ENCODE measurements at places on chromosomes 1 and 21.

DNA sequence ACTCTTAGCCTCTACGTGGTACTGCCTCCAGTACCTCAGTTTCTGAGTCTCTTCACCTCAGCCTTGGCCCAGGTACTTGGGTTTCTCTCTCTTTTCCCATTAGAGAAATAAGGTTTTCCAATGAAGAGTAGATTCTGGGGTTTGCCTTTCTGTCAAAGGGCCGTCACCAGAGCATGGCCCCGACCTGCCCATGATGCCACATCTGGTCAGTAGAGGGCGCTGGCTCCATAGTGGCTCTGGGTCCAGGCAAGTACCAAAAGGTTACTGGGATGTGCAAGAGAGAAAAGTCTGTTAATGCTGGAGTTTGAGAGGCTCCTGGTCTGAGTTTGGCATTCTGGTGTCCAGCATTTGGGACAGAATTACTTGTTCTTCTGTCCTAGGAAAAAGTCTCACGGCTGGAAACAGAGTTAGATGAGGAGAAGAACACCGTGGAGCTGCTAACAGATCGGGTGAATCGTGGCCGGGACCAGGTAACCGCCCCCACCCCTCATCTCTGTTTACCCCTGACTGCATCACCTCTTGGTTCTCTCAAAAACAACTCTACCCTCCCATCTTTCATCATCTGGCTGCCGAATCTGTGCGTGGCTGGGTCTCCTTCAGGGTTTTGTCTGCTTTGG, 5.3 kb upstream of the TUFT1 start:
- DNase-seq = no peak

- no peak for DNase-seq
Measured at GRCh38 chr1:214331827-214332423, 51.0 kb downstream of the SMYD2 start.

DNA sequence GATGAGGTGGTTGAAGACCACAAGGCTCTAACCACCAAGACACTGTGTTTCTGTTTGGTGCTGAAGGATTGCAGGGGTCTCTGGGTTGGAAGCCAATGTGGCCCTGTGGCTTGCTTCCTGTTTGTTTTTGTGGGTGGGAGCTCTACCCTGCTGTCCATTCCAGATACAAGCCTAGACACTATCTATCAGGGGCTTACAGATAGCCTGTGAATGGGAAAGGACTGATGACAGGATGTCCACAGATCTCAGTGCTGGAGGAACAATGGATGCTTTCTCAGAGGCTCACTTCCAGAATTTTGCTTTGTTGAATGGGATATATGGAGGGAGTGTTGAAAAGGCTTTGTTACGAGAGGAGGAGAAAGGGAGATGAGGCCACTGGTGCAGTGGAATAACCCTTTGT, 69.7 kb downstream of the NOS1AP start:
- no peak for DNase-seq

- DNase-seq = no peak
Measured at GRCh38 chr21:45256021-45256911, 31.4 kb downstream of the POFUT2 start.

DNA sequence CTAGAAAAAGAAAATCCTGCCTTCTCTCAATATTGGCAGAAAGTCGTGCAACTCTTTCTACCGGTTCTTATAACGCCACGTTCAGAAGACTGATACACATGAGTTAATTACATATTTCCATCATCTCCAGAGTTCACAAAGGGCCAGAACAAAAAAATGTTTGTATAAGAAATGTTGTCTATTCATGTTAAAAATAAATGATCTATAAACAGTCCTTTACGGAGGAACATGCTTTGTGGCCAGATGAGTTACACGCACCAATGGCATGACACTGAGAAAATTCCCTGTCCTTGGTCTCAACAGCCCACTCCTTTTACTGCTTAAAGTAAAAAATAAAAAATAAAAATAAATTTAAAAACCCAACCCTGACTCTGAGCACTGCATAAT, 29.5 kb downstream of the C2CD2 start:
- no peak for DNase-seq

GRCh38 chr1:75908717-75909152, 23.5 kb downstream of the ASB17 start:
- peak; percentile 21 for DNase-seq

- DNase-seq = no peak
Measured at GRCh38 chr1:115373305-115373704, 35.3 kb upstream of the NGF start.

- DNase-seq = no peak
Measured at GRCh38 chr1:153793261-153793972, 18.2 kb downstream of the SLC27A3 start.

GRCh38 chr21:41765420-41765821, 1.4 kb downstream of the RIPK4 start:
- no peak for DNase-seq

DNA sequence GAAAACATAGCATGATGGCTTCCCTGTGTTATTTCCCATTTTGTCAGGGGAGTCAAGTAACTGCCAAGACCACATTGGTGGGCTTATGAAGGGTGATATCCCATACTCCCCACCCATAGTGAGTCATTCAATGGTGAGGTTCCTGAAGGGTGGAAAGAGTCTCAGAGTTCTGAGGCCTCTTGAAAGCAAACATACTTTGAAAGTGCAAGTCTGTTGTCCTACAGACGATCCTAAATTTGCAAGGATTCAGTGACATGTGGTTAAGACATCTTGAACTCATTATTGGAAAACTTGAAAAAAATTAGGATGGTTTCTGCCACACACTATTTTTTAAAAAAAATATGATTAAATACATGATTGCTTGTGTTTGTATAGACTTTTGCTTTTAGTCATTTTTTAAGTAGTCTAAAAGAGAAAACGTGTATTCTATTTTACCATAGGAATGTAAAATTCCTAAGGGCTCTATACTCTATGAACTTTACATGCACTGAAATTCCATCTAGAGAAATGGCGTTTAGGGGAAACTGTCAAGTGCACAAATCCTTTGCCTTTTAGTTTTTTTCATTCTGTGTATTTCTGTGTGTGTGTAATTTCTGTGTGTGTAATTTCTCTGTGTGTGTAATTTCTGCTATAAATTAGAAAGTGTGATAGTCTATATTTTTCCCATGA, 225.5 kb upstream of the ADAMTS5 start:
- no peak for DNase-seq

GRCh38 chr1:64535938-64536835, 66.3 kb downstream of the CACHD1 start:
- DNase-seq = no peak

DNA sequence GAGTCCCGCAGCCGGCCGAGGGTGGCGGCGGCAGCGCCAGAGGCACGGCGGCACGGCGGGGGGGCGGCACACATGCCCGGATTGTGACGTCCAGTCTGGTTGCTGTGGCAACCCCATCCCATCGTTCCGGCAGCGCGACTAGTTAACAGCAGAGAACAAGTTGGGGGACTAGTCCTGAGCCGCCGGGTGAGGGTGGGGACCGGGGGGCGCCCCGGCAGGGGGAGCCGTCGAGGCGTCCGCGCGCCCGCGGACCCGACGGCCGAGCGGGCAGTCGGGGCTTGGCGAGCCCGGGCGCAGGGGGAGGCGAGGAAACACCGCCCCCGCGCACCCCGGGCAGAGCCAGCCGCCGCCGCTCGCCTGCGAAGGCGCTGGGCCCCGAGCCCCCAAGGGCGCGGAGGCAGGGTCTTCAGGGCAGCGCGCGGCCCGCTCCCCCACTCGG, at the start of gene CHD5:
TSS of gene CHD5 (minus strand) at position 54 of the 439 bp plus-strand sequence. CDS start 298 bp downstream, outside the sequence.
- DNase-seq = no peak

GRCh38 chr1:236759252-236759859, 35.7 kb upstream of the MTR start:
- no peak for DNase-seq

- no peak for DNase-seq
Measured at GRCh38 chr1:15454256-15454655, 2.3 kb upstream of the CELA2A start.

DNA sequence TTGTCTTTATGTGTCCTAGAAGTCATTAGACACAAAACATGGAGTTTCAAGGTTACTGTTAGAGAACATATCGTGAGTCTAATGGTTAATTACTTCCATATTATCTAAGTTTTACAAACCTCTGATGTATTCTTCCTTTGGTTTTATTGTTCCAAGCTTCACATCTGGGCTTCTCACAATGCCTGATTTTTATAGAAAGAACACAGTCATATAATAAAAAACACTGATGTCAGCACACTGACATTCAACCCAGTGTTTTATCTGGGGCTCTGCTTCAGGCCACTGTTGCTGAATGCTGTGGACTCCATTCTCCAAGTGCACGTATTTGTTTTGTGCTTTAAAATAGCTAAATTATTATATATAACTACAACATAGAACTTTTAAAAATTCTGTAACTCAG, 232.9 kb downstream of the SMYD3 start:
- DNase-seq = no peak

GRCh38 chr1:187871177-187871845, 1042.6 kb downstream of the PLA2G4A start:
- peak; percentile 93 for DNase-seq

- DNase-seq = no peak
Measured at GRCh38 chr1:75430526-75430925, 180.4 kb downstream of the SLC44A5 start.

DNA sequence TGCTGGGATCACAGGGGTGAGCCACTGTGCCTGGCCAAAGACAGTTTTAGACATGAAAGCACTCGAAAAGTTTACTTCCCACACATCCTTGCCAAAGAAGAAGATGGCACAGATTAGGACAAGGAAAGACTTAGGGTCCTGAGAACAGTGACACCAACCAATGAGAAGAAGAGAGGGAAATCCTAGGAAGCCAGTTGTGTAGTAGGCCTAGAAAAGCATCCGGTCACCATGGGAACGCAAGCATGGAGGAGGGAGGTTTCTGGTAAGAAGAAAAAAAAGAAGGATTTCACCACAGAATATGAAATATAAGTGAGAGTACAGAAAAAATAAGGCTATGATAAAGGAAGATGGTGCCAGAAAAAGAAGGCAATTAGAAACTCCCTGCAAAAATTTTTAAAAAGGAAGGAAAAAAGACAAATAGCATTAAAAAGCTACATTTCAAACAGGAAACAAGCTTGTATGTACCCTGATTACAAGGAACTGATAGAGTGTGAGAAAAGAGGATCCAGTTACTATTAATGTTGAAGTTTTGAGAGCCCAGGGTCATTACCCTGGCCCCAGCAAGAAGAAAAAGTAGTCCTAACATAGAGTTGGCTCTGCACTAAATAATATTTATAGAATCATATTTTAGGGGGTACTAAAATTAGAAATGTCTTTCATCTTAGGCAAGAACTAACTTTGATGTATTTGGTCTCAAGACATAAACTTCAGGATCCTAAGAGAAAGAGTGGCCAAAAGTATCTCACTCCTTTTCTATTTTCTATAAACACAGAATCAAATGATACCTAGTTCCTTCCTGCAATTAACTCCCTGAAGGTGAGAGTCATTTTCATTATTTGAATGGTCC, 16.1 kb downstream of the DIPK1A start:
- no peak for DNase-seq

DNA sequence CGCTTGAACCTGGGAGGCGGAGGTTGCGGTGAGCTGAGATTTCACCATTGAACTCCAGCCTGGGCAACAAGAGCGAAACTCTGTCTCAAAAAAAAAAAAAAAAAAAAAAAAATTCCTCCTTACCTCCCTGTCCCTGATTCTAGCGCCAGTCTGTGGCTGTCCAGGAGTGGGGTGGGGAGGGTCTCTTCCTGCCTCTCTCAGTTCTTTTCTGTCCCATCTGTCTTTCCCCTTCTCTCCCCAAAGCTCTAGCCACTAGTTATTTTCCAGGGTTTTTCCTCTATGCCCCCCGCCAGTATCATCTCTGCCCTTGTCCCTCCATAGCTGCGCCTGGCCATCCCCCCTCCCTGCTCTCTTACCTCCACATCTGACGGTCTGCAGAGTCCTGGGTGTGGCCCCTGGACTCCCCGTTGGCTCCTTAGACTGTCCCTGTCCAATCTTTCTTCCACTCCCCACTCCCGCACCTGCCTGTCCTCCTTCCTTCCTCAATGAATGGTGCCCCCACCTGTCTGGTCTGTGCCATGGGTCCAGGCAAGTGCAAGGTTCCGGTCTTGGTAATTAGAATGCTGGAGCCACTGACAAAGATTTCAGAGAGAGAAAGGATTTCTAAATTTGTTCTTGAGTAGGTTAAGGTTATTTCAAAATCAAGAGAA, 1.6 kb upstream of the TMEM63A start:
- no peak for DNase-seq

DNA sequence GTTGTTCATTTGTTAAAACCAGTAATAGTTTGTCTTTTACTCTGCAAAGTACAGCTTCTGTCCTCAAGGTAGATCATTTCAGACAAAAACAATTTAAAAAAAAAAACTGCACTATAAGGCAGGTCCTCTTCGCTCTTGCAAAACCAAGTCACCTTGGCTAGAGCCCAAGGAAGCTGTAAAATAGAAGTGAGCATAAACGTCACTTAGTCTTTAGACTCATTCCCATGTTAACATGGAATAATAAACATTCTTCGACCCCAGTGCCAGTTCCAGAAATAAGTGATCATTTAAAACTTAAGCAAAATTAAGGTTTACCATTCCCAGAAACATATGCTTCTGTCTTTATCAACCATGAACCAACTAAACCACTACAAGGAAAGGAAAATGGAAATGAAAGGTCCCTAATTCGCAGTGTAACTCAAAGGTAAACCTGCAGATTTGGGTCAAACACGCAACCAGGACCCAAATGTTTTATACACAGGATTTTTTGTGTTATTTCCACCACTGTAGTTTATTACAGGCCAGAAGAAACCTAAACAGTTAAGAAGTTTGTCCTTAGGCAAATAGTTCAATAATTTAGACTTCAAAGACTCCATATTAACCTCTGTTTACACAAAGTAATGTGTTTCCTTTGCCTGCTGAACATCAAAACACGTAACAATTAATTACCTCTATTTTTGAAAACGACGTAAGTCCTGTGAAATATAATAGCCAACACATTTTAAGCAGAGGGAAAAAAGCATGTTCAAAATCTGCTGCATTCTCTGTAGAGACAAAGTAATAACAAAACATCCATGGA, 54.6 kb downstream of the TGFBR3 start:
- no peak for DNase-seq

Data from NCI-H524 treated with DMSO at 0.1 percent for 48 hours (cell line).